ENCODE measurements at places on chromosomes 5 and 9.

DNA sequence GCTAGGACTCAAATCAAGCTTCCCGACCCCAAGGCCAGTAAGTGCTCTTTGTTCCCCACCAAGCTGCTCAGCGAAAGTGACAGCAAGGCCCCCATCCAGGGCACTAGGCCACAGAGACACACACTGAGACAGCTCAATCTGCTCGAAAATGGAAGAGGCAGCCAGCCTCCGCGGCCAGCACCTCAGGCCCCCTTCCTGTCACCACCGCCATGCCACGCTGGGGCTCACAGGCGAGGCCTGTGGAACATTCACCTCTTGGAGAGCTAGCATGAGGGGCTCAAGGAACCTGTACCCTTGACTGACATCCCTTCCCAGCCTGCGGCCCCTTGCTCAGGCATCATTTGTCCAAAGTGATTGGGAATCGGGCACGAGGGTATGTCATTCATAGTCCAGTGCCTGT is 71.4 kb downstream of the PAX5 start:
- H3K4me3 ChIP-seq, result no peak overlapping the region
- no peak overlapping the region for H3K27ac ChIP-seq
- H3K36me3 ChIP-seq, result no peaks in the 10 kb centered on the region
- no peaks in the 10 kb centered on the region for H3K4me1 ChIP-seq
- no peak for DNase-seq

DNA sequence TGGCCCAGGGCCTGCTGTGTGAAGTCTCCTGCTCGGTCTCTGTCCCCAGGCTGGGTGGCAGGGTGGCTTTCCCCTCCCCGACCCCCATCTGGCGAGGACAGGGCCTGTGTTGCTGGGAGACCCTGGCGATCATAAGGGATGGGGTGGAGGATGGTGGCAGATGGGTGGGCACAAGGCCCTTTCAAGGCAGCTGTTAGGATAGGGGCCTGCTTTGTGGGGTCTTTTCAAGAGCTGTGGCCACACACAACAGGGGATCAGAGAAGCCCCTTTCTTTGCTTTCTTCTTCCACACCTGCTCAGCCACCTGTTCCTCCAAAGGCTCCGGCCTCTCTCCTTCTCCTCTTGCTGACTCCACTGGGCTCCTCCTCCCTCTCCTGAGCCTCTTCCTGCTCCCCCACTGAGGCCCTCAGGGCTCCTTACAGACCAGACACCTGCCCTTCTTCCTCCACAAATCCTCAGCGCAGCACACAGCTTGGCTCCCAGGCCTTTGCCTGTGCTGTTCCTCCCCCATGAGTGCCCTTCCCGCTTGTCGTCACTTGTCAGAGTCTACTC is 15.0 kb upstream of the NEURL1B start:
- H3K4me3 ChIP-seq, result no peak overlapping the region
- peaks cover 10% of the 10 kb centered on the region for H3K4me1 ChIP-seq
- H3K27ac ChIP-seq, result no peak overlapping the region
- DNase-seq, result no peak

DNA sequence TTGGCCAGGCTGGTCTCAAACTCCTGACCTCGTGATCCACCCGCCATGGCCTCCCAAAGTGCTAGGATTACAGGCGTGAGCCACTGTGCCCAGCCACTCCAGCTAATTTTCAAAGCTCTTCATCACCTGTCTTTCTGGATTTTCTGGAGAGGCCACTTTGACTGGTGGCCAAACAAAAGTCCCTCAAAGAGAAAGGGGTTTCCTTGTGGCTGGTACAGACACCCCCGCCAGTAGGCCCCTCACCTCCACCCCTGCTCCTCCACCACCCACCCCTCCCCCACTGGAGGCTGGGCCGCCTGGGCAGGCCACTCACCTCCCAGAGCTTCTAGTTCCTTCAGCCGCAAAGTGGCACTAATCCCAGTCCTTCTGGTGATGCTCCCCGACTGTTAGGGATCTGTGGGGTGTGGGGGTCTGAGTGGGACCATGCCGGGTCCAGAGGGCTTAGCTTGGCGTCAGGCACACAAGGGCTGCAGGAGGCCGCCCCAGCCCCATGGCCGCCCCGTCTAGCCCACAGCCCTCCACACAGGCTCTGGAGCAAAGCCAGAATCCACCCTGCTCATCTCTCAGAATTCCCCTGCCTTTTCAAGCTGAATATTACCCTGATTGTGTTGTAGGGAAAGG is 182.0 kb upstream of the IER5L start:
- DNase-seq, result no peak
- no peak overlapping the region for H3K27ac ChIP-seq
- no peaks in the 10 kb centered on the region for H3K36me3 ChIP-seq

DNA sequence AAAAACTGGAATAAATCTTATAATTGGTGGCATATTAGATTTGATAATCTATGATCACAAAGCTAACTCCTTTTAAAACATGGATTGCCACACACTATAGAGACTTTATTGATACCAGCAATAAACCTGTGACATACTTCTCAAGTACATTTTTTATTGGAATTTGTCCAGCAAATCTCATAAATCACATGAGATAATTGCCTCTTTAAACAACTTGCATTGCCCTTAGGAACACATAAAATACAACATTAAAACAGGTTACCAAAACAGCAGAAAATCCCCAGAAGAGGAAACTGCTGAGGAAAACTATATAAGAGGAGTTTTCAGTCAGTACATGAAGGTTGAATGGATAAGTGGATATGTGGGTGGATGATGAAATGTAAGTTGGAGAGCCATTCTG is 124.6 kb downstream of the SNCAIP start:
- no peak overlapping the region for H3K4me3 ChIP-seq
- no peak for DNase-seq
- no peaks in the 10 kb centered on the region for H3K4me1 ChIP-seq
- no peak overlapping the region for H3K27ac ChIP-seq
- no peaks in the 10 kb centered on the region for H3K27me3 ChIP-seq

DNA sequence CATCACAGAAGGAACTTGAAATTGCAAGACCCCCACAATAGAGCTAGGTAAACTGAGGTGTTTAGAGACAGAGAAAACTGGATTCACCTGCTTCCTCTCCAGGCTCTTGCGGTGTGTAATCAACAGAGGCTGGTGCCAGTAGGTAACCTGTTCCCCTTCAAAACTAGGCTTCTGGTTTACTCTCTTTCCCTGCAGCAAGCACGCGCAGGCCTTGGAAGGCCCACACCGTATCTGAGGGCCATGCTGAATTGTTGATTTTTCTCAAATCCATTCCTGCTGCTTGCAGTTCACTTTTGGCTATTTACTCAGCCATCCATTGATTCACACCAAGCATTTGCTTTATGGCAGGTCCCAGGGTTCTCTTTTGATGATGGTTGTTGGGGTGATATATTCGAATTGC is 667 bp upstream of the FRRS1L start:
- no peaks in the 10 kb centered on the region for H3K4me1 ChIP-seq
- H3K36me3 ChIP-seq, result no peaks in the 10 kb centered on the region
- no peak overlapping the region for H3K27ac ChIP-seq
- no peak for DNase-seq

- H3K4me3 ChIP-seq, result peak overlapping the region; percentile 54
- H3K4me1 ChIP-seq, result peaks cover 6% of the 10 kb centered on the region
- peaks cover 37% of the 10 kb centered on the region for H3K27me3 ChIP-seq
- H3K27ac ChIP-seq, result no peak overlapping the region
- peak; percentile 79 for DNase-seq
- H3K36me3 ChIP-seq, result no peaks in the 10 kb centered on the region
Measured at GRCh38 chr9:2015581-2016407, 647 bp downstream of the SMARCA2 start.

DNA sequence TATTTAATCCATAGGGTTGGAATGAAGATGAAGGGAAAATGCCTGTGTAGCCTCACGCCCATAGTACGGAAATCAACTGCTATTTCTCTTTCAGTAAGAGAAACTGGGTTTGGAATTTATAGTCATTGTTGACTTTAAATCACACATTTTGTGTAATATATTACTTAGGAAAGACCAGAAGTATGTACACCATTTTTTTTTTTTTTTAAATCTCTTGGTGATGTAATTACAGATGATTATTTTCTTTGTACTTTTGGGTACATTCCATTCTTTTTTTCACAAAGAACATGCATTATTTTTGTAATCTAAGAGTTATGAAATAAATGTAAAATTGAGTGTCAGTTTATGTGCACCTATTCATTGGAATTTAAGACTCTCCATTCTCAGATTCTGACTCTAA is 45.7 kb downstream of the POC5 start:
- H3K4me3 ChIP-seq, result no peak overlapping the region
- DNase-seq, result no peak
- no peaks in the 10 kb centered on the region for H3K36me3 ChIP-seq
- H3K27ac ChIP-seq, result no peak overlapping the region
- peaks cover 7% of the 10 kb centered on the region for H3K4me1 ChIP-seq

DNA sequence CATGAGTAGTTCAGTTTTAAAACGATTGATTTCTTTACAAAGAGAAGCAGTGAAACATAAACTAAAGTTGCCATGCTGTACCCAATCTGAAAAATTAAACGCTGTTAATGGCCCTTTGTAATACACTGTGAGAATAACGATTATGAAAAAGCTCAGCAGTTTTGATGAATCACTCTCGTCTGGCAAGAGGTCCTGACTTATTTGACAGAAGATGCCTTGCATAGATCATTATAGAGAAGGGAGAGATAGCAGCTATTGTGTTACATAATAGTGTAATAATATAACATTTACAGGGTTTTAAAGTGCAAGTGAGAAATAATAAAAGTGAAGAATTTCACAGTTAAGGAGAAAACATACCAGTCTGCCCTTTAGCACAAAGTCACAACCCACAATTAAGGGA is 361.5 kb upstream of the CDH10 start:
- no peak overlapping the region for H3K4me3 ChIP-seq
- no peak overlapping the region for H3K27ac ChIP-seq

GRCh38 chr9:96605328-96605727 is 14.3 kb downstream of the CDC14B start:
- H3K4me1 ChIP-seq, result no peaks in the 10 kb centered on the region
- no peak overlapping the region for H3K27ac ChIP-seq
- no peaks in the 10 kb centered on the region for H3K36me3 ChIP-seq
- H3K4me3 ChIP-seq, result no peak overlapping the region

DNA sequence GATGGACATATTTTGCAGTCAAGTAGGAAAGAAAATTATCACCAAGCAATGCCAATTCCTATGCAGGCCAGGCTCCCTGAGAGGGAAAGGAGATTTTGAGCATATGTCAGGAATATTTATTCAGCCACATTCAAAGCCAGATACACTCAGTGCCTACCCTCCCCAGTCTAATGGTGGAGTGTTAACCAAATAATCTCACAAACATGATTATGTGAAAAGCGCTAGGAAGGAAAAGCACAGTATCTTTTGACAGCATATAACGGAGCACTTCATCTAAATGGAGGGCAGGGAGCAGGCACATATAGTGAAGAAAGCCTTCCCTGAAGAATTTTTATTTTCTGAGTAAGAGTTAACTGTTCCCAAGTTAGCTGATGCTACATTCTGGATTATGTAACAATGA is 80.3 kb upstream of the SLC30A5 start:
- H3K4me1 ChIP-seq, result no peaks in the 10 kb centered on the region
- H3K27me3 ChIP-seq, result no peaks in the 10 kb centered on the region
- no peak overlapping the region for H3K4me3 ChIP-seq
- H3K27ac ChIP-seq, result no peak overlapping the region

DNA sequence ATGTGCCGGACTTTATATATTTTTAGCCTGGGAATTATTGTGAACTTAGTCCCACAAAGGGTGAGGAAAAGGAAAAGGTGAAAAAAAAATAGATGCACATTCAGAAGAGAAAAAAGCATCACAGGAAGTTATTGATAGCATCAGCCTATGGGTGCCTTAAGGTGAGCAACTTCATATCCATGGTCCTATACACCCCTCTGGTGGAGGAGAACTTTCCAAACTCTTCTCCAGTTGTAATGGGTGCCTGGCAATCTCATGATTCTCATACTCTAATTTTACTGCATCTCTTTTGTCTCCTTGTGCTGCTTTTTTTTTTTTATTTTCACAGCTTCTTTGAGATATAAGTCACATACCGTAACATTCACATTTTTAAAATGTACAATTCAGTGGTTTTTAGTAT is 107.4 kb downstream of the JAKMIP2 start:
- peaks cover 14% of the 10 kb centered on the region for H3K36me3 ChIP-seq
- H3K27me3 ChIP-seq, result no peaks in the 10 kb centered on the region
- DNase-seq, result no peak
- no peak overlapping the region for H3K4me3 ChIP-seq
- no peak overlapping the region for H3K27ac ChIP-seq

DNA sequence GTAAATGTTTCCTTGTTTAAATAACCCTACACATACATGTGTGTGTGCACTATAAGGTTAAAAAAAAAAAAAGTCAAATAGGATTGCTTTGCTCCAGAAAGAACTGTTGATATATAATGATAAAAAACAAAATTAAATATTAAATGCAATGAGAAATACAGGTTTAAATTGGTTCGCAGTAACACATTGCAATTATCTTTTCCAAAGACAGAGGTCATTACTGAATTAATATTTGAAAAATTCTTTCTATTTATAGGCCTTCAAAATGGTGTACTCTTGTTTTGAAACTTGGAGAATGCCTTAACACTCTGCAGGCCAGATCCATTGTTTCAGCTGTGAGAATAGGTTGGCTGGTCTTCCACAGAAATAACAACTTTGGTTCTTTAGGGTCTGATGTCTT is 319.0 kb upstream of the NUDT12 start:
- H3K4me3 ChIP-seq, result no peak overlapping the region
- no peaks in the 10 kb centered on the region for H3K27me3 ChIP-seq
- H3K4me1 ChIP-seq, result no peaks in the 10 kb centered on the region
- H3K36me3 ChIP-seq, result no peaks in the 10 kb centered on the region

DNA sequence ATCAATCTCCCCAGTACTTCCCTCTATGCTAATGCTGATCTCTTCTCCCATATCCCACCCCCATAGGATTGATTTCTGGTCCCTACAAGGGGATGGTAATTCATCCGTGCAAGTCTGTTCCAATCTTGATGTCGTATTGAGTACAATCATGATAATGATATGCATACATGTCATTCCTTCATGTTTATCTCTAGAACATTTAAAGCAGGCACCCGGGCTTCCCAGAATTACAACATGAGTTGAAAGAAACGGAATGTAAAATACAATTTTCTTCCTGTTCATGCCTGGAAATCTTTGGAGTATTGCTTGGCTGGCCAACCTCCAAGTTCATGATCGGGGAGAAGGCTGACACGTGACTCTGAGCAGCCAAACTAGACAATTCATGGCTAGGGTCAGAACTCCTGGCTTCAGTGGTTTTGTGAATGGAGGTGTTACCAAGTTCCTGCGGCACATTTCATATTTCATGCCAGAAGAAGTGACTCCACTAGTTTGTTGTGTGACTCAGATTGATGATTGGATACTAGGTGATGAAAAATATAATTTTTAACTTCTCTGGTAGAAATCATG is 66.6 kb downstream of the C9orf152 start:
- H3K4me1 ChIP-seq, result no peaks in the 10 kb centered on the region
- DNase-seq, result no peak
- H3K4me3 ChIP-seq, result no peak overlapping the region
- H3K36me3 ChIP-seq, result peaks cover 11% of the 10 kb centered on the region

GRCh38 chr9:133276001-133276884 is 1.2 kb upstream of the ABO start:
- H3K36me3 ChIP-seq, result no peaks in the 10 kb centered on the region
- H3K4me3 ChIP-seq, result peak overlapping the region; percentile 36
- H3K27ac ChIP-seq, result no peak overlapping the region
- DNase-seq, result no peak
- no peaks in the 10 kb centered on the region for H3K4me1 ChIP-seq

Measured in H1 (cell line).